Jurkat, Clone E6-1 (cell line): ENCODE measurements at places on chromosomes 5 and 9.

- DNase-seq = no peak
Observed at GRCh38 chr5:58496488-58496887, 5.3 kb downstream of the GAPT start.

- no peak for DNase-seq
Observed at GRCh38 chr9:99445371-99445891, 223.3 kb downstream of the SEC61B start.

DNA sequence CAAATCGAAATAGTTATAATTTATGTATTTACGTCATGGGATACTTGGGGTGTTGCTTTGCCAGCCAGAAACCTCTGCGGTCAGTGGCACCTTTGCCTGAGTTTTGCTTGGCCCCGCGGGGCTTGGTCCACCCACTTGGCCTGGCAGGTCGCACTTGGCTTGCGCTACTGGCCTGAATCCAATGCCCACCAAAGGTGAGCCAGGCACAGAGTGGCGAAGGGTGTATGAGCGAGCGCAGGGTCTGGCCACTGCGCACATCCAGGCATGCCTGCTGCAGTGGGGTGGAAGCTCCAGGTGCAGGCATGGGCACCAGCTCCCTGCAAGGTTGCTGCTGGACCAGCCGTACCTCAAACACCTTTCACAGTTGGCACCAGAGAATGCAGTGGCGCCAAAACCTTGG lies 714.6 kb downstream of the CDH9 start:
- DNase-seq = no peak

GRCh38 chr9:129140397-129141065 lies 29.3 kb downstream of the PTPA start:
- no peak for DNase-seq

- DNase-seq = no peak
Observed at GRCh38 chr9:37337301-37337890, 85.1 kb upstream of the GRHPR start.

DNA sequence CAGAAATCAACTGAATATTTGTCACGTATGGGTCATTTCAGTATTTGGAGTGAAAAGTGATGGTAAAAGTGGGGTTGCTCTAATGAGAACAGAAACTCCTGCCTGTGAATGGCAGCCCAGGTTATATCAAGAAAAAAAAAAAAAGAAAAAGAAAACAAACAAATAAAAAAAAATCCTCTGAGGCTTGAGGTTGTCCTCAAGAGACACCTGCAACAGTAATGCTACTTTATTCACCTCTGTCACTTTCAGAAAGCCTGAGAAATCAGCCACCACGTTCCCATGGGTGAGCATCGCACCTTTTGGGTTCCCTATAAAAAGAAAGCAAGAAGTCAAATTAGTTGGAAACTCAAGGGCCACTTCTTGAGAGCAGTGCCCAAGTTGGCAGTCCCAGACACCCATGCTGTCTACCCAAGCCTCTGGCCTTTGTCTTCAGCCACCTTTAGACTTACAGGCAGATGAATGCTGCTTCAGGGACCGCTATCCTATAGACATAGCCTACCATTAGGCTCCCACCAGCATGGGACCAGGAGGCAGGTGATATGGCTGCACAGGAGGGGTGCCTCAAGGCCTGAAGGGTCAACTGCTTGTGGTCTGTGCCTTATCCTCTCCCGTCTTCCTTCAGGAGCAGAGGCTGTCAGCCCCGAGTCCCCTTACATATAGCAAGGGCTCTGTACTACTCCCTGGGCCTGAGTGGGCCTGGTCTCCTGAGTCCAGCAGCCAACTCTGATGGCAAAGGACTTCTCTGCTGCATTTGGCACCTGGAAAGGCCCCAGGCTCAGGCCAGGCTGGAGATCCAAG lies 31.1 kb upstream of the MEIKIN start:
- no peak for DNase-seq

DNA sequence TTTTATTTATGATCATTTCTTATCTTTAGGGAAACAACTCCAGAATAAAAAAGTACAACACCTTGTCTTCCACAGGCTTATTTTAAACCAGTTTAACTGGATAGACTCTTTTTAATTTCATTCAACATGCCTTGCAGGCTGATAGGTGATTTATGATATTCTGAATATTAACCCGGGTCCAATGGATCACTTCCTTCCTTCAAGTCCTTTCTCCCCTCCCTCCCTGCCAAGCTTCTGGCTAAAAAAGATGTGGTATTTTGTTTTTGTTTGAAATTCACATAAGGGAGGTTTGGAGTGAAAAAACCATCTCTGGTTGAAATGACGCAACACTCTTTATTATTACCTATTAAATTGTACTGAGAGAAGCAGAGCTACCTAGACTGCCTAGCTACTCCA lies 265.3 kb downstream of the MLLT3 start:
- DNase-seq = no peak

- no peak for DNase-seq
Observed at GRCh38 chr5:3393920-3394597, 201.6 kb upstream of the IRX1 start.

DNA sequence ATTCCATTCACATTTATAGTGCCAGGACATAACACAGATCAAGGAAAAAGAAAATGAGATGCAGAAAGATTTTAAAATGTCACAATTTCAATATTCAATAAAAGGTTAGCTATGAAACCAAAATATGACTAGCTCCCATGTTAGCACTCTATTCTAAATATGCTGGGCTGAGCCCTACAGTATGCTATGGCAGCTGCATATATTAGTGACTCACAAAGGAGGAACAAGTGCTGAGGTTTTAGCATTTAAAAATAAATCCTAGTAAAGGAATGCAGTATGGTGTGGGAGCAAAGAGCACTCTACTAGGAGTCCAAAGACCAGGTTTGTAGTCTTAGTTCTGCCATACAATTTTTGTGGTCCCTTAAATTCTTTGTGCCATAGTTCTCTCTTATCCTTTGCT lies 118.4 kb downstream of the OXCT1 start:
- DNase-seq = no peak

- DNase-seq = no peak
Observed at GRCh38 chr9:27467486-27467885, 56.6 kb upstream of the IFNK start.

DNA sequence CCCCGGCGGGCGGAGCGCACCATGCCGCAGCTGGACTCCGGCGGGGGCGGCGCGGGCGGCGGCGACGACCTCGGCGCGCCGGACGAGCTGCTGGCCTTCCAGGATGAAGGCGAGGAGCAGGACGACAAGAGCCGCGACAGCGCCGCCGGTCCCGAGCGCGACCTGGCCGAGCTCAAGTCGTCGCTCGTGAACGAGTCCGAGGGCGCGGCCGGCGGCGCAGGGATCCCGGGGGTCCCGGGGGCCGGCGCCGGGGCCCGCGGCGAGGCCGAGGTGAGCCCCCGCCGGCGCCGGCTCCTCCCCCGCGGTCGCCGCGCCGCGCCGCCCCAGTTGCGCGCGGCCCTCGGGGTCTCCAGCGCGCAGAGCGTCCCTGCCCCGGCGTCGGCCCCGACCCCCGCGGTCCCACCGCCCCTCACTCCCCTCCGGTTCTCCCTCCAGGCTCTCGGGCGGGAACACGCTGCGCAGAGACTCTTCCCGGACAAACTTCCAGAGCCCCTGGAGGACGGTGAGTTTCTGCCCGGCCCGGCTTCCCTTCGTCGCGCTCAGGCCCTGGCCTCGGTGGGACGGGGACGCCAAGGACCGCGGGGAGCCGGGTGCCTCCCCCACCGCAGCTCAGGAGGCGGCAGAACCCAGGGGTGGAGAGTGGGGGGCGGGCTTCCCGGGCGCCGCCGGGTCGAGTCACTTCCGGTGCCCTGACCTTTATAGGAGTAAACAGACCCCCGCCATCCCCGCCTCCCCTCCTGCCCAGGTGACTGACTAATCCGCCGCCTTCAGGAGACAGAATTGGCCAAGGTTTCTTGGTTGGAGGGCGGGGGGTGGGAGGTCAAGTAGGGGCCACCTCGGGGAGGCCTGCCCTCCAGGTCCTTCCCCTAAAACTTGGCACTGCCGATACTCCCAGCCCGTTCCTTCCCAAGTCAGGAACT lies 665 bp downstream of the TCF7 start:
- DNase-seq = peak; percentile 57

DNA sequence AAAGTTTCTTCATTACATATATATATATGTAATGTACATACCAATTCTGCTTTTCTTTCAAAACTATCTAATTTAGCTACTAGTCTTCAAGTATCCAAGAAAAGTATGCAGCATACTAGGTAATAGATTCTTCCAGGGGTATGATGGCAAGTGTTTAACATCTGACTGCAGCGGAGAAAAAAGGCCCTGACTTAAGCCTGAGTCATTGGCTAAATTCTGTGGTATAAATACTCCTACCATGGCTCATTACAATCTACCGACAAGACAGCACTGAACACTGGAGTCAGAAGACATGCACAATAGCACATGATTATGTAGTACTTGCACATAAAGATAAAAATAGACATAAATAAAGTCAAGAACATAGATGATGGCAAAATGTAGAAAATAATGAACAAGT lies 439.9 kb downstream of the BRINP1 start:
- DNase-seq = no peak

DNA sequence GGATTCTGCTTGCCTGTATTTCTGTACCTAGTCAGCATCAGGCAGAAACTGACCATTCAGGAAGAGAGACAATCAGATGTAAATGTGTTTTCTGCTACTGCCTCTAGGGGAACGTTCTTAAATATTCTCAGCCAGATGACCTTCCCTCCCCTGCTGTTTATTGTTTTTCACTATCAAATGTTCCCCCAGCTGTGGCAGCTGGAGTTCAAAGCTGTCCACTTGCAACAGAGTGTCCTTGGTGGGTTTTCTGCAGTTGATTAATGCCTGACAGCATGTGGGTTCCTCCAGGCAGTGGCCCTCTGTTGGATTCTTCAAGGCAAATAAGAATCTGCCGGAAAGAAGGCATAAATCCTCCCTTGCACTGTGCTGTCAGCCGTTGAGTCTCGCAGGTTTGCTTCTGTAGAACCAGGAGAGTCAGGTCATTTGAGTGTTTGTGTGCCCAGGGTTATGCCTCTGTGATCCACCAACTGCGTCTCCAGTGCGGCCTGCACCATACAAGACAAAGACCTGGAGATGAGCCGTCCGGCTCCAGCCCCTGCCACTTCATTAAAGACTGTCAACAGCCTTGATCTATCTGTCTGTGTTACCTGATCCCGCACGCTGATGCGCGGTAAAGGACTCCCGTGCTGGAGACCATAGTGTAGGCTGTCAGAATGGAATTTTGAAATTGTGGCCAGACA lies 203.4 kb downstream of the GADD45G start:
- no peak for DNase-seq

DNA sequence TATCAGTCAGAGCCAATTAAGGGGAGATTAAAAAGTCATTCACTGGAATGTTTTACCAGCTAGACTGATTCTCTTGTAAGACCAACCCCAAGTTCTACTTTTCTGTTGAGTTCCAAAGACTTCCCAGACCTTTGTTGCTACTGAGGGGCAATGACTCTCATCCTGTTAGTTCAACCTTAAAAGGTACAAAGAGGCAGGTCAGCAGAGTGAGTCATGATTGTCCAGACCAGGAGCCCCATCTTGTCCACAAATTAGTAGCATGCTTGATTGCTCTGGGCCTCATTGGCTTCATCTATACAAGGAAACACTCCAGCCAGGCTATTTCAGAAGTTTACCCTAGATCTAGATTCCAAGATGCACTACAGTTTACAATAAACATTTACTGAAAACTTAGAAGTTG lies 79.9 kb upstream of the IL7R start:
- no peak for DNase-seq

GRCh38 chr5:133763744-133764143 lies 151.4 kb upstream of the FSTL4 start:
- DNase-seq = no peak

DNA sequence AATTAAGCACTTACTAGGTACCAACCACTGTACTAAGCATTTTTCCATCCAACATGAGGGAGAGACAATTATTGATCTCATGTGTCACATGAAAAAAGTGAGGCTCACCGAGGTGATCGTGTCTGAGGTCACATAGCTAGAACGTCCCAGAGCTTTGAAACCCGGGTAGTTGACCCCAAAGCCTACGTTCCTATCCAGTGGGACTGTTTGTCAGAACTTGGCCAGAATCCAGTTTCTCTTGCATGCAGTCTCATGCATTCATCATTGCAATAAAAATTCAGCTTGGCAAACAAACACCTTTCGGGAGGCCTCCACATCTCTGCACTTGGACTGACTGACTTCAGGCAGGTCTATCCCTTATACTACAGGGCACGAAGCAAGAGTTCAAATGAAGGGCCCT lies 23.4 kb upstream of the FAT2 start:
- no peak for DNase-seq

DNA sequence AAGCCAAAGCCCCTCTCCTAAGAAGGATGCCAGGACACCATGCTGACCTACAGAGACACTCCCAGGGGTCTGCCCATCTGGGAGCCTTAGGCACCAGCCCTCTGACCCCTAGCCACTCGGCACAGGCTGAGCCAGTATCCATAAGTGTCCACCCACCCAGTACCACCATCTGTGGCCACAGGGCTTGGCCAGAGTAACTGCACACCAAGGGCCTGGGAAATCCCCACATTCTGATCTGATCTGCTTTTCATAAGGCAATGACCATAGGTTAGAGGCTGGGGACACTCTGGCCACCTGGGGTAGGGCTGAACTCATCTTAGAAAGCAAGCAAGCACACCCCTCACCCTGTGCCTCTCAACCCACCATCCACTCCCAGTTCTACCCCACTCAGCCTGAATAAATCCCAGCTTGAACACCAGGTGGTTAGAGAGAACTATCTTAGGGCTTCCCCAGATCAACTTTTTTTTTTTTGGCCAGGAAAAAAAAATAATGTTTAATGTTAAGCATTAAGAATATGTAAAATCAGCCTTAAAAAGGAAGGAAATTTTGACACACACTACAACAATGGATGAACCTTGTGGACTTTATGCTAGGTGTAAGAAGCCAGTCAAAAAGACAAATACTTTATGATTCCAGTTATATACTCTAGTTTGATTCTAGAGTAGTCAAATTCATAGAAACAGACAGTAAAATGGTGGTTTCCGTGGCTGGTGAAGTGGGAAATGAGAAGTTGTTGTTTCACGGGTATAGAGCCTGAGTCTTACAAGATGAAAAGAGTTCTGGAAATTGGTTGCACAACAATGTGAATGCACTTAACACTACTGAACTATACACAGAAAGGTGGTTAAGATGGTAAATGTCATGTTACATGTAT lies 6.2 kb downstream of the GNPDA1 start:
- peak; percentile 80 for DNase-seq

GRCh38 chr5:67205981-67206380 lies 9.4 kb upstream of the CD180 start:
- DNase-seq = no peak

GRCh38 chr9:83027153-83027891 lies 35.6 kb downstream of the RASEF start:
- DNase-seq = no peak
